Effector CD8-positive, alpha-beta T cell (primary cell): ENCODE measurements at places on chromosomes 3 and 15.

GRCh38 chr15:77059786-77060361 is 11.0 kb downstream of the TSPAN3 start:
- no peak for DNase-seq

- no peak for DNase-seq
These were observed 19.6 kb upstream of the C15orf61 start for GRCh38 chr15:67501177-67501835.

DNA sequence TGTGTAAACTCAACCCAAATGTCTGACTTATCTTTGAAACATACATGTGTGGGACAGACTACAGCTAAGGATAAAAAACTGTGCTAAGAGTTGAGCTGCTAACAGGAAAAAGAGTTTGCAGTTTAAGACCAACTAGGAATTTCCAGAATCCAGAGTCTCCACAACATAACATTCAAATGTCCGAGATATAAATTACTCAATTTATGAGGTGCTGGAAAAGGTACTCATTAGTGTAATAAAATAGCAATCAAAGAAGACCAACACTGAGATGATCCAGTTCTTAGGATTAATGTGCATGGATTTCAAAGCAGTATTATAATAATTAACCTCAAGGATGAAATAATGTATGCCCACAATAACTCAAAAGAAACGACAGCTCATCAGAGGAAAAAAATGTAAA is 426.5 kb upstream of the KCNMB2 start:
- DNase-seq, result no peak

GRCh38 chr15:91298101-91298500 is 198.0 kb downstream of the SV2B start:
- no peak for DNase-seq

DNA sequence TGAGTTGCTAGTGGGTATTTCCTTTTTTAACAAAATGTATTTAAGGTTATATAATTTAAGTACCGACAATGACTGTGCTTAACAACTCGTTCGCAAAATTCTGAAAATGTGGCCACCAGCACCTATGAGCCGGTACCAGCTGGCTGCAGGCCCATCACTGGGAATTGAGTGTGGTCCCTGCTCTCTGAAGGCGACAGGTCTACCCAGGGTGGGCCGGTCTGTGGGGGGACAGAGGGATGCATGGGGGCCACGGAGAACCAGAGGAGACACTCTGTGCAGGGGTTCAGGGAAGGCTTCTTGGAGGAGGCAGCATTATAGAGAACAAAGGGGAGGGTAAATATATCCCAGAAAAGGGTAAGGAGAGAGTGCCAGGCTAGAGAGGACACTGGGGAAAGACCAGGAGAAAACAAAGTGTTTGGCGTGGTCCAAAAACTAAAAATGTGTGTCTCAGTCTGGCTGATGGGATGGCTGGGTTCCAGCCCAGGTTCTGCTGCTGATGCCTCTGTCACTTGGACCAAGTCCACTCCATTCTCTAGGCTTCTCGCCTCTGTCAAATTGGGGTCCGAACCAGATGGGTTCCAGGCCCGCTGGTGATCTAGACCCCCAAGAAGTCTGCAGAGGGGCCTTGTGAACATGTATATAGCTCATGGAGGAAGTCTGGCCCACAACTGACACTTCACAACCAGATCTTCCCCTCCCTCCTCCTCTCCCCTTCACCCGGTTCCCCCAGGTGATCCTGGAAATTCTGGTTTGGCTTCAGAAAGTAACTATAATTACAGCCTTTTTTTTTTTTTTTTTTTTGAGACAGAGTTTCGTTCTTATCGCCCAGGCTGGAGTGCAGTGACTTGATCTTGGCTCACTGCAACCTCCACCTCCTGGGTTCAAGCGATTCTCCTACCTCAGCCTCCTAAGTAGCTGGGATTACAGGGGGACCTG is 10.7 kb upstream of the CYP11A1 start:
- no peak for DNase-seq

GRCh38 chr15:34853001-34853758 is 57.8 kb upstream of the ACTC1 start:
- DNase-seq, result no peak

- no peak for DNase-seq
These were observed 837.2 kb downstream of the NTRK3 start for GRCh38 chr15:87419344-87419743.

- no peak for DNase-seq
These were observed 824.2 kb downstream of the NSUN3 start for GRCh38 chr3:94887065-94887464.

GRCh38 chr3:112477891-112478290 is 21.4 kb downstream of the BTLA start:
- DNase-seq, result no peak

- no peak for DNase-seq
These were observed 49.4 kb upstream of the MAGEF1 start for GRCh38 chr3:184761075-184761841.

- DNase-seq, result no peak
These were observed 76.9 kb upstream of the RPL32 start for GRCh38 chr3:12918231-12918630.

- DNase-seq, result no peak
These were observed 473.3 kb downstream of the OTOL1 start for GRCh38 chr3:161969867-161970266.

- DNase-seq, result no peak
These were observed 35.6 kb downstream of the LNP1 start for GRCh38 chr3:100436951-100437350.

- no peak for DNase-seq
These were observed 1.0 kb downstream of the IQSEC1 start for GRCh38 chr3:13072239-13072599.

GRCh38 chr3:194688200-194688740 is 2.6 kb downstream of the FAM43A start:
- no peak for DNase-seq

- DNase-seq, result no peak
These were observed 35.2 kb downstream of the MYZAP start for GRCh38 chr15:57626713-57627440.

DNA sequence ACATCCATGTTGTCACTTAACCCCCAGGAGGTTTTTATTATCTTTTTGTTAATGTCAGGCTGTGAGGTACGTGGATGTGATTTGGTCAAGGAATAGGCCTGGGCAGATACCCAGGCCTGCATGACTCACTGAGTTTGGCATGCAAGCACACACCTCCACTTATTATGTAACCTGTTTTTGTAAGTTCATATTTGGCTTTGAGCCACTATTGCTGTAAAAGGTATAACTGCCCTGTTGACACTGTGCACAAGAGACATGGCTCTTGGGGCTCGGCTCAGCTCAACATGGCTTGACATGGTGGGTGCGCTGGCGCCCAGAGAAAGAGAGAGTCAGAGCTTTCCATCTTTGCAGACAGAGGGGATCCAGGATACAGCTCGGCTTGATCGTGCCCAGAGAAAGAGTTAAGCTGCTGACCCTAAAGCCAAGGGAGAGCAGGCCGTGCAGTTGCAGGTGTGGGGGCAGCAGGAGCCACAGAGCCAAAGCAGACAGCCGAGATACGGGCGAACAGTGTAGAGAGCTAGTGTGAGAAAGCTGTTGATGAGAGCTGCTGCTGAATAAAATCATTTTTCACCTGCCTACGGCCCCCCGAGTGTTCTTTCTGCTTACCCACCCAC is 67.9 kb upstream of the UNC13C start:
- no peak for DNase-seq

DNA sequence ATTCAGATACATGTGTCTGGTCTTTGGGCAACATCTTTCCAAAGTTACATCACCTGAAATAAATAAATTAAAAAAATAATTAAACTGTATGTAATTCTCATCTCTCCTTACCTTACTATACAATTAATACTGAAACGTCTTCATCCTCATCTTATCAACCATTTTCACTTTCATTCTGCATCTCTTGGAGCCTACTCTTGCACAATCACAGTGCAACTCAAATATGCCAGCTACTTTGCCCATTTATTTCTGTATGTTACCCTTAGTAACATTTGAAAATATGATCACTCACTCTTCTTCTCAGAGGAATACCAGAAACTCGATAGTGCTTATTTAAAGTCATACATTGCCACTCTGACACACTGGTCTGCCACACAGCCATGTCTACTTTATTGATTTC is 1357.1 kb upstream of the CADM2 start:
- DNase-seq, result no peak

GRCh38 chr15:27399241-27399640 is 428.3 kb downstream of the GABRG3 start:
- DNase-seq, result no peak

GRCh38 chr3:30167541-30168011 is 438.8 kb upstream of the TGFBR2 start:
- no peak for DNase-seq

- DNase-seq, result no peak
These were observed 827.2 kb downstream of the FHIT start for GRCh38 chr3:60424034-60424433.

DNA sequence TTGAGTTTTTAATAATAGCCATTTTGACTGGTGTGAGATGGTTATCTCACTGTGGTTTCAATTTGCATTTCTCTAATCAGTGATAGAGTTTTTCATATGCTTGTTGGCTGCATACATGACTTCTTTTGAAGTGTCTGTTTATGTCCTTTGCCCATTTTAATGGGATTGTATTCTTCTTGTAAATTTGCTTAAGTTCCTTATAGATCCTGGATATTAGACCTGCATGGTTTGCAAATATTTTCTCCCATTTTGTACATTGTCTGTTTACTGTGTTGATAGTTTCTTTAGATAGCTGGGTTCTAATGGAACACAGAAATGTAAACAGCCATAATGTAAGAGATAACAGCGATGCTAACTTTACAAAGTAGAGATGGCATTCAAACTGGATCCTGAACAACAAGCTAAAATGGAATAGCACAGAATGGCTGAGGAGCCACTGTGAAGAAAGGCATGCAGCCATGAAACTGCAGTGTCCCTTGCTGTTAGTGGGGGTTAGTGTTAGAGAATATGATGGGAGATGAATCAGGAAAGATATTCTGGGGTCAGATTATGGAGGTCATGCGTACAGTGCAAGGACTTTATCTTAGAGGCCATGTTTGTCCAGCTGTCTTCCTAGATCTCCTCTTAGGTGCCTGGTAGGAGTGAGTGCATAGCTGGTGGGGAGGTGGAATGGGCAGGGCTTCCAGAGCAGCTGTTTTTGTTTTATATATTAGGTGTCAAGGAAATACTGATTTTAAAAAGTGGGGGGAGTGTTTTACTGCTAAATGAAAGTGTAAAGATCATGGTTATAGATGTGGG is 48.1 kb downstream of the BBS4 start:
- DNase-seq, result no peak

- DNase-seq, result no peak
These were observed 45.3 kb upstream of the EIF5A2 start for GRCh38 chr3:170953736-170954135.

DNA sequence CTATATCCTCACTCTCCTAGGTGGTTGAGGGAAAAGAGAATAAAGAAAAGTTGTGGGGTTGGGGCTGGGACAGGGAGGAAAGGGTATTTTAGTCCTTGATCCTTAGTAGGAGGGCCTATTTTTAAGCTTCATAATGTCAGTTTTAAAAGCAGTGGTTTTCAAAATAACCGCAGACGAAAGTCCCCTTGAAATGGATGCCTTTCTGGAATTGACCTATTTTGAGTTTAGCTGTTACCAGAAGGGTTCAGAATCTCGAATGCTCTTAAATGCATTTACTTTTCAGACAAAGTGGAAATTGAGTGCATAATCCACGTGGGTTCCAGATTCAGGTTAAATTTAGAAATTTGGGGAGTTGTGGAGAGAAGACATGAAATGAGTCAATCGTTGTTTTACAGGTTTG is 16.6 kb downstream of the MAP2K1 start:
- DNase-seq, result no peak

DNA sequence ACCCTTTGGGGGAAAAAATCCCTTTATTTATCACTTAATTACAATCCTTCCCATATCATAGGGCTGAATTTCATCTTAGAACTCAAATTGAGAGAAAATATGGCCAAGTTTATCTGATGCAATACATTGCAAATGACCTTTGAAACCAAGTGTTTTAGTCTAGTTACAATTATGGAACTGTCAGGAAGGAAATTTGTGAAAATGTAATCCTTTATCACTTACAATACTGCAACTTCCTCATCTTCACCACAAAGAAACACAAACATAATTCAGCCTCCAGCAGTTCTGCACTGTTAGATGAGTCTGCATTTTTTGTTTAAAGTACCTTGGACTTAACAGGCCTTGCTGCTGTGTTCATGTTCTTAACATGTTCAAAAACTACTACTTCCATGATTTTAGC is 4.6 kb downstream of the CCPG1 start:
- DNase-seq, result no peak

DNA sequence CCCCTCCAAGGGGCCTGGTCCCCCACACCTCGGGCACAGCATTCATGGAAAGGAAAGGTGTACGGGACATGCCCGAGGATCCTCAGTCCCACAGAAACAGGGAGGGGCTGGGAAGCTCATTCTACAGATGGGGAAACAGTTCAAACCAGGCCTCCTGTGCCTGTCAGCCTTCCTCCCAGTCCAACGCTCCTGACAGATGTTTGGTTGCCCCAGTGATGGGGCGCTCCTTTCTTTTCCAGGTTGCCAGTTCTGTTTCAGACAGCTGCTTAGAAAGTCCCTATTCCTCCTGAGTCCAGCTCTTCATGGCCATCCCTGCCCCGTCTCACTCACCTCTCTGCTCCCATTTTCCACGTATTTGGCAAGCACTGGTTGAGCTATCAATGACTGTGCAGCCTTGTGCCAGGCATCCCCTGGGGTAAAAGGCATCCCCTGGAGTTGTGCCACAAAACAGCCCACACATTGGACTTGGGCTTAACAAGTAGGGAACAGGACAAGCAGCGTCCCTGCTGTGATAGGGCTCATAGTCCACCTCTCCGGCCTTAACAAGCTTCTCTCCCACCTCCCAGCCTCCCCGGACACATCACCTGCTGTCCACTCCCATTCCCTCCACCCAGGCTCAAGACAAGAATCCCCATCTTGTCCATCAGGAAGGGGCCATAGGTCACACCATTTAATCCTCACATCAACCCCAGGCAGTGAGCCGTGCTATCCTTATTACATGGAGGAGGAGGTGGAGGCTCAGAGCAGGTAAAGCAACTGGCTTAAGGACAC is 6.6 kb downstream of the OXTR start:
- no peak for DNase-seq

DNA sequence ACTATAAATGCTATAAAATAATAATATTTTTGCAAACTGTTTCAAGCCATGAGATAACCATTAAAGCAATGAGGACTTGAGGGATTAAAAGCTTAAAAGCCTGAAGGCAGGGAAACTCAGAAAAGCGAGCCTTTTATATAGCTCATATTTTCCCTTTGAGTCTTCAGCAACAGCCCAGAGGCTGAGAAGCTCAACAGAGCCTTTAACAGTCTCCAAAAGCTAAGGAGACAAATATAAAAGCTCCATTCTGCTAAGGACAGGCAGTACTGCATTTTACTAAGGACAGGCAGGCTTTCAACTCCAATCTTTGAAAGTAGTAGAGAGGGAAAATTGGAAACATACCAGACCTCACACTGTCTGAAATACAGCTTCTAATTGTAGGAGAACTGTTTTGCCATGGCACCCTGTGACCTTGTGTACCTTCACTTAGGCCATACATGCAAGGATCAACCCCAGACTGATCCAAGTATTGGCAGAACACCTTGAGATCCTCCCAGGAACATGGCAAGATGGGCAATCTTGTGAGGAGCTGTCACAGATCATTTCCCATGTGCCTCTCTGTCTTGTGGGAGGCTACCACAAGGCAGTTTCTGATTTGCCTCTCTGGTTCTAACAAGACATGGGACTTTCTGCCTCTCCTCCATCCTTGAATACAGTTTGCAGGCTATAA is 53.1 kb upstream of the ARNT2 start:
- no peak for DNase-seq

- no peak for DNase-seq
These were observed 48.0 kb upstream of the LDHAL6B start for GRCh38 chr15:59158701-59159034.

GRCh38 chr15:48657950-48658591 is 12.6 kb upstream of the FBN1 start:
- no peak for DNase-seq

- no peak for DNase-seq
These were observed 562.3 kb downstream of the MCTP2 start for GRCh38 chr15:94793641-94794040.
